CD8-positive, alpha-beta T cell (primary cell): ENCODE measurements at places on chromosomes 7 and 10. TPM values are rescaled to one million over a fixed set of nuclear protein-coding genes. Genes with fewer than 3 reads are reported as not detected.

DNA sequence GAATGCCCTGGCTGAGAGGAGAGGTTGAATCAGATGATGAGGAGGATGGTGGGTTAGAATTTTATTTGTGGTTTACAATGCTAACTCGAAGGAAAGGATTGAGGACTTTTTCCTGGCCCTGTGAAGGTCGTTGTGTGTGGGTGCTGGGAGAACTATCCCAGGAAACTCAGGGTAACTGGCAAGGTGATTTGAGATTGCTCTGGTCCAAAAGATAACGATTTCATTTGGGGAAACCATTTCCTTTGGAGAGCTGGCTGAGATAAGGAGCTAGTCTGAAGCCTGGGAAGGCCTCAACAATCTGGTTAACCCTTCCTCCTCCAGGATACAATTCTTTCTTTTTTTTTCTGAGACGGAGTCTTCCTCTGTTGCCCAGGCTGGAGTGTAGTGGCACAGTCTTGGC is 33.0 kb downstream of the HK1 start:
- no peak for DNase-seq

GRCh38 chr7:113633073-113633472 is 285.7 kb downstream of the PPP1R3A start:
- no peak for DNase-seq

HSPA12A gene
- total RNA-seq: 0.78 TPM

DNA sequence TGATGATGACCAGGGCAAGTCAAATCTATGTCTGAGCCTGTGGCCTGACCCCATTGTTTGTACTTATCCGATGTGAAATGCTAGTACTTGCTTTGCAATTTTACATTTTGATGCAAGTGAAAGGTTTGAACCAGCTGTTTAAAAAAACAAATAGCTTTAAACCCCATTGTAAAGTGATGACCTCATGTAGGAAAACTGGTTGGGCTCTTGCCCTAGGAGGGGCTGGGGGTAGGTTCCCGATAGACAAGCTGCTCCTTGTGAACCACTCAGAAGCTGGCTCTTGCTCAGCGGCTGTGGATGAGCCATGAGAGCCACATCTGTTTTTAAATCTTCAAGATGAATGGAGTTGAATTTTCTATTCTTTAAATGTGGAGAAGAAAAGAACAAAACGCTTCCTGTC is 185.3 kb downstream of the WDR11 start:
- DNase-seq: no peak

CHN2 gene
- total RNA-seq: 9.9 TPM

GRCh38 chr7:141701489-141702046 is 398 bp downstream of the DENND11 start:
- peak; percentile 62 for DNase-seq

- DNase-seq: no peak
Measured at GRCh38 chr7:138838166-138838565, 40.2 kb upstream of the ATP6V0A4 start.

GRCh38 chr10:120328647-120329046 is 128.4 kb upstream of the PLPP4 start:
- no peak for DNase-seq

DNA sequence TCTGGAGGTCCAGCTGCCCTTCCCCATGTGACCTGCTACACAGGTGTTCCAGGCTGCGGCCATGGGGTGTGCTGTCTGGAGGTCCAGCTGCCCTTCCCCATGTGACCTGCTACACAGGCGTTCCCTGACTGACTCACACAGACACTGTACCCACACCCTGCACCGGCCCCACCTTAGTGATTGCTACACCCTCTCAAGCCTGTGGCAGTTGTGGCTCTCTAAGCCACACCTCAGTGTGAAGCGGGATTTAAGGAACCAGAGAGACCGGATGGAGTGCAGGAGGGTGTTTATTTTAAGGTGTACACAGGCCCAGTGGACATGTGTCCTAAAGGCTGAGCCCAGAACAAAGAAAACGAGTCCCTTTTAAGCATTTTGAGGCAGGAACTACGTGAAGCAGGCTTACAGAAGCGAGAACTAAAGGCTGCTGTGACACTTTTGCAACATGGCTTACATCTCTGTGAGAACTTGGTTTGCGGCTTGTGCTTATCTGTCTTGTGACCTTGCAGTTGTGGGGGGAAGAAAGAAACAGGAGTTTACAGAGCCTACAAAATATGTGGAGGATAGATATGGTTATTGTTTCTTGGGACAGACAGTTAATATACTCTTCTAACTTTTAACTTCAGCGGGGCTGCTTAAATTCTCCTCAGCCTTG is 326.4 kb downstream of the PAXIP1 start:
- DNase-seq: no peak

- no peak for DNase-seq
Measured at GRCh38 chr7:117024811-117025210, 71.5 kb downstream of the ST7 start.

LRWD1 gene
- total RNA-seq: 14.9 TPM

- DNase-seq: no peak
Measured at GRCh38 chr7:104469166-104469820, 140.9 kb downstream of the LHFPL3 start.

BTBD16 gene
- not detected for total RNA-seq

FAM25A gene
- not detected for total RNA-seq

GRCh38 chr7:28988810-28989209 is 30.7 kb upstream of the TRIL start:
- no peak for DNase-seq

- no peak for DNase-seq
Measured at GRCh38 chr7:93945756-93946535, 24.4 kb downstream of the GNG11 start.

CNPY1 gene
- total RNA-seq: not detected

DNA sequence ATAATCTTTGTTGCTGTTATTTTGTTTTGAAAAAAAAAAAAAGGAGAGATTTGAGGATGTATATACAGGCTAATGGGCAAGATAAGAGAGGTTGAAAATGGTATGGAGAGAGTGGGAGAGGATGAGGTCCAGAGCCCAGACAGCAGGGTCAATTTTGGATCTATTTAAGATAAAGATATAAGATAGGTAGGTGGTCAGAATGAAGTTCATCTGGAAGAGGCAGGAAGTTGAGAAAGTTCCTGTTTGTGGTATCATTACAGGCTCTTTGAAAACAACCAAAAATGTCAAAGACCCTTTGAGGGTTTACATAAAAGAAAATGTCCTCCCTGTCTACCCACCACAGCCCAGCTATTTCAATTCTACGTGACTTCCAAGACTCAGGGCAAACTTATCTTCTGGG is 7.5 kb downstream of the CEP41 start:
- no peak for DNase-seq

TBXAS1 gene
- total RNA-seq: 0.97 TPM

DNA sequence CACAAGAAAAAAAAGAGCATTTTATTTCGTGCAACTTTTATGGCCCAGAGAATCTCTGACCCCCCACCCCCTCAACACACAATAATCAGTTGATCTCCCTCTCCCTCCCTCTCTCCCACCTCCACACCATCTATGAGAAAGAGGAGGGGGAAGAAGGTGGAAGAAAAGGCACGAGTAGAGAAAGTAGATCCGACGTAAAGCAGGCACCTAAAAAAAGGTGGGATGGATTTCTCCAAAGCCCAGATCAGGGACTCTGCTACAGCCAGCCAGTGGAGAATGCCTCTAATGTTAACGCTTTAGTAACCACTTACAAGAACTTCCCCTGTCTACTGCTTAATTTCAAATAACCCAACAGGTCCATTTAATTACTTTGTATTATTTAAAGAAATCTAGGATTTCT is 24.4 kb downstream of the KMT2C start:
- DNase-seq: no peak

AKR1C2 gene
- total RNA-seq: not detected

DNA sequence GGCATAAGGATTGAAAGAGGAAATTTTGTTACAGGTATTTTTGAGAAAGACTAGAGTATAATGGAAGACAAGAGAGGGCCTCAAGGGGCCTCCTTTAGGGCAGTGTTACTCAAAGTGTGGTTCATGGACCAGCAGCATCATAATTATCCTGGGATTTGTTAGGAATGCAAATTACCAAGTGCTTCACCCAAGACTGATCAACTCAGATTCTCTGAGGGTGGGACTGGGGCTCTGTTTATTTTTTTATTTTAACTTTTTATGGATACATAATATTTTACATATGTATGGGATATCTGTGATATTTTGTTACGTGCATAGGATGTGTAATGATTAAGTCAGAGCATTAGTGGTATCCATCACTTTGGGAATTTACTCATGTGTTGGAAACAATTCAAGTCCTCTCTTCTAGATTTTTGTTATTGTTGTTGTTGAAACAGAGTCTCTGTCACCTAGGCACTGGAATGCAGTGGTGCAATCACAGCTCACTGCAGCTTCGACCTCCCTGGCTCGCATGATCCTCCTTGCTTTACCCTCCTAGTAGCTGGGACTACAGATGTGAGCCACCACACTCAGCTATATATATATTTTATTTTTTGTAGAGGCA is 2.2 kb upstream of the KCTD7 start:
- DNase-seq: no peak

DNA sequence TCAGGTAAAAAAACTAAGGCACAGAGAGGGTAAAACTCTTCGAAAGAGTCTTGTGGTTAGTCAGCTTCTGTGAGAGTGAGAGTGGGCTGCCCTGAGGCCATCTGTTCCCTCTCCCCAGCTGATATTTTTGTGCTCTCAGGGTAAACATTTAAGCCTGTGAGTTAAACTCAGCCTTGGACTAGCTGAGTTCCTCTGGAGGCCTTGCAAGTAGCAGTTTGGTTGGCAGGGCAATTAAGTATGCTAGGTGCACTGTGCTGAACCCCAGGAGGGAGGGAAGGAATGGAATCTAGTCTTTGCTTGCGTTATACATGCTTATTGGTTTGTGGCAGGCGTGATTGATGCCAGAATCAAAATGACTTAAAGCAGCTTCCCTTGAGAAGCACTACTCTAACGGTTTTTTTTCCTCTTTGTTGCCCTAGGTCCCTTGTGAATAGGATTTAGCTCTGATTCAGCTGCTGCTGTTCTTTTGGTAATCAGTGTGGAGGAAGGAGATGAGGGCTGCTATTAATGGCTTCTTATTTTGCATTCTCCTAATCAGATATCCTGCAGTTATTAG is 140.2 kb downstream of the AUTS2 start:
- no peak for DNase-seq

BCAP29 gene
- 9.0 TPM for total RNA-seq

SLC39A12 gene
- total RNA-seq: not detected

DNA sequence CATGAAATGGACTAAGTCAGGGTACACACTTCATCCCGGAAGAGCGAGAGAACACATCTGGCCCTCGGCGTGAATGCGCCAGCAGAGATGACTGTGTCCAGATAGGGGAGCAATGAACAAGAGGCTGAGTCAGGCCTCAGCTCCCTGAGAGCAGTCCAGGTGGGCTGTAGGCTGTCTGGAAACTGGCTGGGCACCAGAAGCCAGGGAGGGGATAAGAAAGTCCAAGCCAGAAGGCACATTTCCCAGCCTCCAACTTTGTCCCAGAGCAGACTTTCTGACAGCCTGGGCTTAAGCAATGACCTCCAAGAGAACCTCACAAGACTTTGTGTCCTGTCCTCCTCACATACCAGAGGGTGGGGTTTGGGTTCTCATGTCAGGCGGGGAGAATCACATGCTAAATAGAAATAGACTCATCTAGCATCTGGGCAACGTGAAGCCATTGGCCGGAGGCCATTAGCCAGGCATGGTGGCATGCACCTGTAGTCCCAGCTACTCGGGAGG is 157.2 kb downstream of the ARHGAP12 start:
- DNase-seq: no peak

TDRD1 gene
- total RNA-seq: not detected

DNA sequence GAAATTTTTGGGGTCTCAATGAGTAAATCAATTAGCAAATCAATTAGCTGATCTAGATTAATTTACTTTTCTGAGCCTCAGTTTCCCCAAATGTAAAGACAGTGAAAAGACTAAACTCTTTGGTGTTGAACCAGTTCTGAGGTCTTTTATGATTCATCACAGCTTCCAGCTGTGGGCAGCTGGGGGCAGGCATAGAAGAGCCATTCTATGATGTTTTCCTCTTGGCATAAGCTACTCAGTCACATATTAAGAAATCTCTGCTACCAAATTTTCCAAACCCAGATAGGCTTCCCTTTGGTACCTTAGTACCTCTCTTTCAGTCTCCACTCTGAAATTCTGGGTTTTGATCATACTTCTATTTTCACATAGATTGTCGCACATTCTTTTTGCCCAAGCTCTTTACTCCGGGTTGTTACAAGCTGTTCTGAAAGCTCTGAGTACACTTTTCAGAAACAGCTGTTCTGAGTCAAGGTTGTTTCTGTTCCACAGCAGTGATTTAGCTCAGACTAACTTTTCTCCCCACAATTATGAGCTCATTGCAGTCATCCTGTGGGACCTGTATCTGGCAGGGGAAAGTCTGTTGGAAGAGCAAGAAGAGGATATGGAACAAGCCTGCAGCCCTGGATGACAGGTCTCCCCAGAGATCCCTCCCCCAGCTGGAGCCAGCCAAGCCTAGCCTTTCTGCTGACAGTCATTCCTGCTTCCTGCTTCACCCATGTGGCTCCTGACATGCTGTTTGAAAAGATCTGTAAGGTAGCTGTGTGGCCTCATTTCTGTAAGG is 599.6 kb upstream of the GHITM start:
- no peak for DNase-seq

GRCh38 chr7:105807448-105807762 is 69.0 kb downstream of the ATXN7L1 start:
- DNase-seq: peak; percentile 49

AS3MT gene
- 0.57 TPM for total RNA-seq

DNA sequence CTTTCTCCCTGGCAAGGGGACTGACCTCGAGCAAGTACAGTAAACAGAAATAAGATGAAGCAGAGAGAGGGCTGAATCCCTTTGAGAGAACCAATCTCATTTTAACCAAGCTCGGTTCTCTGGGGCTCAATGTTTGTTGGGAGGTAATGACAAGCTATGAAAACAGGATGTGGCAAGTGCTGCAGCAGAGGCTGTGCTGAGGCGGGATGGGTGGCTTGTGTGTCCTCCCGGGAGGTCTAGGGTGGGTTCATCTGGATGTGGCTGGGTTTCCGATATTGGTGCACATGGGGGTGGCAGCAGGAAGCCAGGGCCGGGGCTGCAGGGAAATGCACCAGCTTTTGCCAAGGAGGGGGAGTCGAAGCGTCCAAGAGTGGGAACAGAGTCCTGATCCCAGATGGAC is 84.5 kb downstream of the AOAH start:
- DNase-seq: peak; percentile 83

ZNF488 gene
- total RNA-seq: not detected

- no peak for DNase-seq
Measured at GRCh38 chr10:95818668-95819067, 62.7 kb downstream of the ENTPD1 start.

SCRN1 gene
- total RNA-seq: 6.8 TPM

TRIP6 gene
- total RNA-seq: 4.1 TPM

MGMT gene
- 6.4 TPM for total RNA-seq
